ENCODE measurements at places on chromosomes 4 and X. TPM values are rescaled to one million over a fixed set of nuclear protein-coding genes. Genes with fewer than 3 reads are reported as not detected.

The MCUB gene
- 25.6 TPM for total RNA-seq

The GUCY1A1 gene
- total RNA-seq = 74.0 TPM

The CSAG3 gene
- not detected for total RNA-seq

The TMEM31 gene
- not detected for total RNA-seq

The ITM2A gene
- total RNA-seq = 153 TPM

The ZFYVE28 gene
- 10.8 TPM for total RNA-seq
